Fibroblast of skin of back (primary cell): ENCODE measurements at places on chromosomes 6 and 20.

GRCh38 chr6:117448011-117448410 lies 22.3 kb upstream of the ROS1 start:
- DNase-seq = peak; percentile 45

DNA sequence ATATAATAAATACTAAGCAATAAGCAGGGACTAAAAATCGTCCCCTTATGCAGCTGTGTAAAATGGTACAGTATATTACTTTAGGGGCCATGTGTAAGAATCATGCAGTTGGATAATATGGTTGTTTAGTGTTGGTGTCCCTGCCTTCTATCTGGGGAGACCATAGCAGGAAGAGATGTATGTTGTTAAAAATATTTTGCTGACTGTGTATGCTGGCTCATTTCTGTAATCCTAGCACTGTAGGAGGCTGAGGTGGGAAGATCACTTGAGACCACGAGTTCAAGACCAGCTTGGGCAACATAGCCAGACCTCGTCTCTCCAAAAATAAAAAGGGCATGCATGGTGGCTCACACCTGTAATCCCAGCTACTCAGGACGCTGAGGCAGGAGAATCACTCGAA lies 5.6 kb downstream of the PANK2 start:
- no peak for DNase-seq

- DNase-seq = no peak
These were observed 295.0 kb downstream of the KCNQ5 start for GRCh38 chr6:72916906-72917305.

- DNase-seq = no peak
These were observed 4.4 kb downstream of the CPNE1 start for GRCh38 chr20:35660122-35660937.

- DNase-seq = no peak
These were observed 11.7 kb downstream of the RAB22A start for GRCh38 chr20:58321205-58321604.

DNA sequence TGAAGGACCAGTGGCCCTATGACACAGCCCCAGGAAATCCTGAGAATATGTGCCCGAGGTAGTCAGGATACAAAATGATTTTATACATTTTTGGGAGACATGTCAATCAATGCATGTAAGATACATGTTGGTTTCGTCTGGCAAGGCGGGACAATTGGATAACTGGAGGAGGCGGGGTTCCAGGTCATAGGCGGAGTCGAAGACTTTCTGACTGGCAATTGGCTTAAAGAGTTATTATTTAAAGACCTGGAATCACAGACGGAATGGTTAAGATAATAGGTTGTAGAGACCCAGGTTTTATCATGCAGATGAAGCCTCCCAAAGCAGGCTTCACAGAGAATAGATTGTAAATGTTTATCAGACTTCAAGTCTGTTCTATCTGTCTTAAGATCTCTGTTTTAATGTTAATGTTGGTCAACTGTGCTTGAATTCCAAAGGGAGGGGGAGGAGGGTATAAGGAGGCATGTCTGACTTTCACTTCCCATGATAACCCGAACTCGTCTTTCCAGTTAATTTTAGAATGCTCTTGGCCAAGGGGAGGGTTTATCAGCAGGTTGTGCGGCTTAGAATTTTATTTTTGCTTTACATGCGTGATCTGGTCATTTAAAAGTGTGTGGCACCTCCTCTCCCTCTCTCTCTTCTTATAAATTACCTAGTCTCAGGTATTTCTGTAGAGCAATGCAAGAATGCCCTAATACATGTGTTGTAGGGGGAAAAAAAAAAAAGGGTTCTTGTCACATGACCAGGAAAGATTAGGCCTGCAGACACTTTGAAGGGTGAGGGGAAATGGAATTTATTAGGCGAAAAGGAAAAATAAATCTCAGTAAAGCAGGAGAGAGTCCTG lies 230.7 kb downstream of the NFATC2 start:
- DNase-seq = peak; percentile 52

DNA sequence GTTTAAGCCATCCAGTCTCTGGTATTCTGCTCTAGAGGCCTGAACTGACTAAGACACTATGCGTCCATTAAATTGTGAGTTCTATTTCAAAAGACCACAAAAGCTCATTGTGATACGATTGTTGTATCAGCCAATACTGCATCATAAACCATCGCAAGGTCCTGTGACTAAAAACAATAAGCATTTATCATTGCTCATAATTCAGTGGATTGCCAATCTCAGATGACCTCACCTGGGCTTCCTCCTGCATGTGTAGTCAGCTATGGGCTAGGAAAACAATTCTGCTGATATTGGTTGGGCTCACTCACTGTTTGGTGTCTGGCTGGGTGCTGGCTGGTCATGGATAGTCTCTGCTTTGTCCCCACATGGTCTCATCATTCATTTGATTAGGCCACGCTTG lies 592.7 kb upstream of the BTBD3 start:
- DNase-seq = no peak

DNA sequence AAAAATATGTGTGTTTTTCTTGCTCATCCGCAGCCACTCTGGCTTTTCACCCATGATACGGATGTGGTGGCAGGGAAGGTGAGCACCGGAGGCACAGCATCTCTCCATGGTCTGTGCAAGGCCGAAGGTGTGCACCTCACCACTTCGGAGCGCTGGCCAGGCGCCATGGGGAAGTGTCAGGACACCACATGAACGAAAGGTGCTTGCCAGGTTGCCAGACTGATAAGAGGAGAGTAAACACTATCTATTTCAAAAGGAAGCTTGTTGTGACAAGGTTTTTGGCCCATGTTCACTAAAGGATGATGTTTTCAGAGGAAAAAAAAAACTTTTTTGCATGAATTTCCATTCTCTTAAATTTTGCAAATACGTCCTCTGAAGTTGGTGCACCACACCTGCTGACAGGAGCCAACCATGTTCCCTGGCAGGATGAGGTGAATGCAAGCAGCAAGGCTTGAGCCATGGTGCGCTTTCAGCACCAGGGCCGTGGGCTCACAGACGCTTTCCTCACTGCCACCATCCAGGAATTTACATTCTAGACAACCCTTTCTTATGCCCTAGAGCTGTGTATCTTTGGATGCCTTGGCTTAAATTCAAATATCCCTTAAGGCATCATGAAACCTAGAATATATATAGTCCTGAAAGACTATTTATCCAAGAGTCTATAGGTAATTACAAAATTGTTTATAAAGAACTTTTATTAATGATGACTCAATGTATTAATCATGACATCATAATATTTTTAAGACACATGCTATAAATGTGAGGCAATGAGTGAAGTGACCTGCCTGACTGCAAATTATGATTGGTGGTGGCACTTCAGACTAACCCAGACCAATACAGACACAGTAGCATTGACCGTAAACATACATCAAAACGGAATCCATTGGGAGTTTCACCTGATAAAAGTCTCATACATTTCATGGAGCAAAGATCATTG lies 234.5 kb downstream of the TFAP2A start:
- DNase-seq = no peak

GRCh38 chr6:146593986-146594385 lies 4.8 kb upstream of the ADGB start:
- DNase-seq = no peak

- DNase-seq = peak; percentile 28
These were observed 23.3 kb downstream of the NOX3 start for GRCh38 chr6:155432293-155432692.

- no peak for DNase-seq
These were observed 137.3 kb downstream of the HDGFL1 start for GRCh38 chr6:22706651-22707050.
